Common myeloid progenitor, CD34-positive (primary cell): ENCODE measurements at places on chromosomes 1 and 21.

GRCh38 chr1:207949571-207950195 lies 38.8 kb upstream of the CD34 start:
- no peak for DNase-seq

DNA sequence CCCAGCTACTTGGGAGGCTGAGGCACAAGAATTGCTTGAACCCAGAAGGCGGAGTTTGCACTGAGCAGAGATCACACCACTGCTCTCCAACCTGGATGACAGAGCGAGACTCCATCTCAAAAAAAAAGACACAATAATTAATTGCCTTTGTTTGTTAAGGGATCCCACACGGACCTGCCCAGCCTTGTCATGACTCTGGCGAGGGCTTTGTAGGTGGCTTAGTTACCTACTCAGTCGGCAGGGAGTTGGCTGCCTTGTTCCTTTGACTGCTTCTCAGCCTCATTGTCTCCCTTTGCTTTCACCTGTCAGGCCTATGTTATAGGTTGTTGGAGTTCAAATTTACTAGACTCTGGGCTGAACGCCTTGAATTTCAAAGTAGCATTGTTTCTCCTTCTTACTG lies 82.0 kb downstream of the UBE4B start:
- no peak for DNase-seq

DNA sequence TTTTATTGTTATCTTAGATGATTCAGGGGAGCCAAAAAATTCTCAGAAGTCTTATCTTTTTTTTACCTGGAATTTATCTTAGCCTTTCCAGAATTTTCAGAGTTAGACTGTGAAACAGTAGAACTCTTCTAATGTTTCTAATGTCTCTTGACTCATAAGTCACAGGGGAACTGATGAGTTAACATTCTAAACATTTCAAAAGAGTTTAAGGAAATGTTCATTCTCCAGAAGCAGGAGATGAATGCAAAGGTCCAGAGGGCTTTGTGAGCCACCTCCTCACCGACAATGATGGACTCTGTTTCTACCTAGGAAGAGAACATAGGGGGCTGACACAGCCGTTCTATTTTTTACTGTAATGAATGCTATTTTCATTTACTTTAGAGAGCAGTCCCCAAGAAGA lies 157.5 kb downstream of the BRINP2 start:
- no peak for DNase-seq

- no peak for DNase-seq
Observed at GRCh38 chr1:8930116-8930515, 15.6 kb upstream of the CA6 start.

- no peak for DNase-seq
Observed at GRCh38 chr1:26702680-26703038, 6.8 kb downstream of the ARID1A start.

- no peak for DNase-seq
Observed at GRCh38 chr21:41861255-41861654, 17.9 kb downstream of the PRDM15 start.

DNA sequence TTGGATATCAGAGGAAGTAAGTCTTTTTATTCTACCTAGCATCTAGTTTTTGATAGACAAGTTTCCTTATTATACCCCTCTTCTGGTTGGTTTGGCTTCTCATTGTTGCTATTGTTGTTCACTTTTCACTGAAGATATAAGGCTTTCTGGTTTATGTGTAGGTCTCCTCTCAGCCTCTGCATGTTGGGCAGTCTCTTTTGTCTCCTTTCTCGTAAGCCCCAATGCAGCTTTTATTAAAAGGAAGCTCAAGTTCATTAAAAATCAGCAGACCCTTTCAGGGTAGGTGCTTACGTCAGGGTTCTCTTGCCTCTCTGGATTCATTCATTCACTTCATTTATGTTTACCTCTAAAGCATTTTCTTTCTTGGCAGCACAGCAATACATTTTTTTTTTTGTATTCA lies 4.8 kb upstream of the DHX9 start:
- DNase-seq: no peak

- DNase-seq: no peak
Observed at GRCh38 chr1:154371436-154371835, 33.7 kb upstream of the IL6R start.

- DNase-seq: no peak
Observed at GRCh38 chr1:247008406-247008799, 546 bp upstream of the ZNF695 start.
